Activated CD8-positive, alpha-beta T cell treated with anti-CD3 and anti-CD28 coated beads, Interleukin-2, amount 10 ng/mL, durations not matched to agents 7 days and 5 days (primary cell): ENCODE measurements at places on chromosomes 12 and 14. TPM values are rescaled to one million over a fixed set of nuclear protein-coding genes. Genes with fewer than 3 reads are reported as not detected.

PMEL gene
- total RNA-seq = 0.55 TPM

CEP290 gene
- total RNA-seq = 10.3 TPM

FKBP4 gene
- 91.5 TPM for total RNA-seq

CLEC9A gene
- not detected for total RNA-seq

IFI27L1 gene
- total RNA-seq = 34.7 TPM

HOXC12 gene
- total RNA-seq = not detected

EPYC gene
- not detected for total RNA-seq

GLS2 gene
- 1.1 TPM for total RNA-seq

RIPK3 gene
- total RNA-seq = 28.6 TPM

PIWIL1 gene
- total RNA-seq = not detected

FAM186B gene
- 0.18 TPM for total RNA-seq

GALNT8 gene
- 0.76 TPM for total RNA-seq

CFAP251 gene
- 0.70 TPM for total RNA-seq

GYS2 gene
- not detected for total RNA-seq

HOXC9 gene
- total RNA-seq = not detected

TAS2R30 gene
- total RNA-seq = 3.5 TPM

CYP27B1 gene
- total RNA-seq = 2.6 TPM

CTSG gene
- total RNA-seq = 0.32 TPM

LYZ gene
- not detected for total RNA-seq

CABP1 gene
- 0.34 TPM for total RNA-seq

DAO gene
- total RNA-seq = not detected

INTS13 gene
- 52.8 TPM for total RNA-seq

KRT82 gene
- not detected for total RNA-seq

PSMA3 gene
- total RNA-seq = 275 TPM

POP5 gene
- total RNA-seq = 63.3 TPM

OVCH1 gene
- total RNA-seq = not detected

AGAP2 gene
- total RNA-seq = 68.6 TPM

DPF3 gene
- 10.7 TPM for total RNA-seq

OR4K15 gene
- not detected for total RNA-seq

FGF6 gene
- not detected for total RNA-seq

STXBP6 gene
- not detected for total RNA-seq

G2E3 gene
- total RNA-seq = 38.9 TPM

VRTN gene
- not detected for total RNA-seq

ESPL1 gene
- total RNA-seq = 126 TPM

DTX1 gene
- total RNA-seq = not detected

P2RX2 gene
- not detected for total RNA-seq

PCED1B gene
- 74.2 TPM for total RNA-seq

KRT77 gene
- not detected for total RNA-seq

OAS2 gene
- 242 TPM for total RNA-seq

LRRC10 gene
- total RNA-seq = not detected

ELK3 gene
- total RNA-seq = 17.6 TPM

KRT74 gene
- not detected for total RNA-seq

KRT78 gene
- total RNA-seq = not detected

HCFC2 gene
- 12.0 TPM for total RNA-seq

SERPINA5 gene
- total RNA-seq = not detected
